ELR (cell line): ENCODE measurements at places on chromosomes 12 and 14.

GRCh38 chr12:131387281-131388163 is 323.4 kb upstream of the SFSWAP start:
- DNase-seq = no peak

DNA sequence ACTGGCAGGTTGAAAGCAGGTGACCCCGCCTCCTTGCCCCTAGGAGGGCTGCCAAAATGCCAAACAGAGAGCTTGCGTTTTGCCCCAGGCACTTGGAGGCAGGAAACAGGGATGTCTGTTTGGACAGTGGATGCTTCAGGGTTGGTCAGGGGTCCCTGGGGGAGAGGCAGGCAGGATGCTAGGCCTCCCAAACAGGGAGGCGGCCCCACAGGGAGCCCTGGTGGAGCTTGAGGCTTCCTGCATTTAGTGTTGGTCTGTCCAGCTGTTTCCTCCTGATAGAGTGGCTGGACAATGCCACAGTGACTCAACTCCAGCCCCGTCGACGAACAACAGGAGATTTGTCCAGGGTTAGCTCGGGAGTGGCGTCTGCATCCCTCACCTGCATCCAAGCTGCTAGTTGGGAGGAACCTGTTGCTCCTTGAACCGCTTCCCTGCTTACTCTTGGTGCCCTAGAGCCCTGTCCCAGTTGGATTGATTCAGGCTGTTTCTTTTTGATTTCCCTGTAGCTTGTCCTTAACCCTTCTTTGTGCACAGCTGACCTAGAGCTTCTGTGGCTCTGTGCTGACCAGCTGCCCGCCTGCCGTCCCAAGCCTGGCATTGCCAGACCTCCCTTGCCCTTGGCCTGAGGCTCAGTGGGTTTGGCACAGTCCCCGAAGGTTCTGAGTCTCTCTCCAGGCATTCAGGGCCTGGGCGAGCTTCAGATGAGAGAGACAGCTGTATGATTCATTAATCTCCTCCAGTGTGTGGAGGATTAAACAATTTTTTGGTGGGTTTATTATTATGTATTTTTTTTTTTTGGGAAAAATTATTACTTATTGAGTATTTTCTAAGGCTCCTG is 45.9 kb downstream of the TSPAN9 start:
- DNase-seq = peak; percentile 92

DNA sequence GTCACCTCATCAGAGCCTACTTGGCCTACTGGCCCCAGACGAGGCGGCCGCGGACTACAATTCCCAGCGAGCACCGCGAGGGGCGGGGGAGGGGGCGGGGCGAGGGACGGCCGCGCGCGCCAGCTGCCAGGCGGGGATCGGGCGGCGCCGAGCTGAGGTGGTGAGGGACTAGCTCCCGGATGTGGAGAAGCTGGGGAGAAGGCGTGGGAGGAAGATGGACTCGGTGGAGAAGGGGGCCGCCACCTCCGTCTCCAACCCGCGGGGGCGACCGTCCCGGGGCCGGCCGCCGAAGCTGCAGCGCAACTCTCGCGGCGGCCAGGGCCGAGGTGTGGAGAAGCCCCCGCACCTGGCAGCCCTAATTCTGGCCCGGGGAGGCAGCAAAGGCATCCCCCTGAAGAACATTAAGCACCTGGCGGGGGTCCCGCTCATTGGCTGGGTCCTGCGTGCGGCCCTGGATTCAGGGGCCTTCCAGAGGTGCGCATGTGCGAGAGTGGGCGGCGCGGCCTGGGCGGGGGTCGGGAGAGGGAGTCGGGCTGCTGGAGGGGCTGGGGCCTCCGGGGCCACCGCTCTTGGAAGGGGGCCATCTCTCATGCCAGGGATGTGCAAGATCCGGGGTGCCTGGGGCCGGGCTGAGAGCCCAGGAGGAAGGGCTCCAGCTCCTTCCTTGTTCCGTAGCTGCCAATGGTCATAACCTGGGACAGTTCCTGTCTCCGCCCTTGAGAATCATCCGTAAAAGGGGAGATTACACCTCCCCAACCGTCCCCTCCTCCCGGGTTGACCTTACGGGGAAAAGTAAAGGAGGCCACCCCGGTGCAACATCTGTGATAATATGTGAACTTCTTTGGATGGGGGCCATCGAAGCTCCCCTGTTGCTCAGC is at the start of gene CMAS:
CMAS (plus strand) TSS at position 129 of the 878 bp plus-strand sequence; CDS start at position 215, 86 bp downstream.
- peak; percentile 85 for DNase-seq

DNA sequence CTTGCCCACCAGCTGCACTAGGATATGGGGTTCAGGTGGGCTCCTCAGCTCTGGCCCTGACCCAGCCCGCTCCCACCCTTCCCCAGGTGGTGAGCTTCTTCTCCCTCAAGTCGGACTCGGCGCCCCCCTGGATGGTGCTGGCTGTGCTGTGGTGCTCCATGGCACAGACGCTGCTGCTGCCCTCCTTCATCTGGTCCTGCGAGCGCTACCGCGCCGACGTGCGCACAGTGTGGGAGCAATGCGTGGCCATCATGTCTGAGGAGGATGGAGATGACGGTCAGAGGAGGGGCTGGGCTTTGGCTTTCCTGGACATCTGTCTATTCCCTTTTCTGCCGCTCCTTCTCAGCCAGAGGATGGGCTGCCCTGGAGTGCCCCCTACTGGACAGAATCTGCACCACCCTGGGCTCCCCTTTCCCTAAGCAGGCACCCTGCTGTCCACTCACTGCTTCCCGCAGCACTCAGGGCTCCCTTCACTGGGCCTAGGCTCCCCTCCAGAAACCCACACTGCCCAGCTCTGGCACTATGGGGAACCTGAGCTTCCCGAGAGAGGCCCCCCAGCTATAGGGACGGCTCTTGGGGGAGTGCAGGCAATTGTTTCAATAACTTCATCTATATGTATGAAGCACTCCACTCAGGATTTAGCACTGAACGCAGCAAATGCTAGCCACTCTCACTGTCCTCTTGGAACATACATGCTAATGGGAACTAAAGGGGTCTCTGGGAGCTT is 2.6 kb upstream of the P3H3 start:
- peak; percentile 88 for DNase-seq

- no peak for DNase-seq
Measured at GRCh38 chr14:62123961-62124360, 361.7 kb downstream of the SNAPC1 start.

- DNase-seq = no peak
Measured at GRCh38 chr14:79705126-79705894, 506.0 kb downstream of the DIO2 start.

DNA sequence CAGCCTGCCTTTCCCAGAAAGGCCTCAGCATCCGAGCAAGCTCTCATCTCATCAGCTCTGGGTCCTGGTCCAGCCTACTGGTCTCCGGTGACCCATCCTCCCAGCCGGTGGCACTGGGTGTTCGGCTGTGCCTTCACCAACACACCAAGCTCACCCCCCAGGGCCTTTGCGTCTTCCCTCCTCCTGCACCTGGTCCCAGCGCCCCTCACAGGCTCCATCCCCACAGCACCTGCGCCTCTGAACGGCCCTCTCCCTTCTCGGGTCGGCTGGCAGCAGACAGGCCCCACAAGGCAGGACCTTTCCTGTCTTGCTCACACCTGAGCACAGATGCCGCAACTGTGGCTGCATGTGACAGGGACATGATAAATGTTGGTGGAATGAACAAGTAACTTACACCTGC is 13.1 kb downstream of the P2RX2 start:
- DNase-seq = no peak

DNA sequence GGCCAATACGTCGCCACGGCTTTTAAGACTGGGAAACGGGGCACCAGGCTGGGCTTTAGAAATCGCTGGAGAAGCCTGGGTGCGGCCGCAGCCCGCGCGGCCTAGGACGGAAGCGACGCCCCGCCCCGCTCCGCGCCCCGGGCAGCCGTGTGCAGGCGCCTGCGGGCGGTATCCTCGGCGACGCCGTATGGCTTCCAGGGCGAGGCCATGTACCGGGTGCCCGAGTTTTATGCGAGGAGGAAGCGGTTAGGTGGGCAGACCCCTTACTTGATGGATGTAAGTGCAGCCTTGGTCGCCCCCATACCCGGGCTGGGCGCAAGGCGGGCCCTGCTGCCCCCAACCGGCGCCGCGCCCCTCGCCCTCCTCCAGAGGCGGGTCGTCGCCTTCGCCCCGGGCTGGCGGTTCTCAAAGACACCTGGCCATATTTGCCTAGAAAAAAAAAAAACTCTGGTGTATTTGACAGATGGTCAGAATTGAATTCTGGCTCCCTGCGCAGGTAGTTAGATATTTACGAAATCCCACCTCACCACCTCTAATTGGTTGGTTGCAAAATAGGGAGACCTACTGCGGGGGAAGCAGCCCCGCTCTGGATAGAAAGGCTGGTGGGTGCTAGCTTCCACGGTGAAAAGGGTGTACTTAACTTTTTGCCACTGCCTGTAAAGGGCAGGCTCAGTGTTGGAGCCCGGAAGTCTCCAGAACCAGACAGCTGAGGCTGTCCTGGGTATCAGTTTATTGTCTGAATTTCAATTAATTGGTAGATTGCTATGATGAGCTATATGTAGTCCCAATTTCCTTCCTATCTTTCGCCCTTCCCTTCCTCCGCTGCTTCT is at the start of gene PPP1R36:
PPP1R36 (plus strand) TSS at position 171 of the 830 bp plus-strand sequence; CDS start at position 208, 37 bp downstream.
- peak; percentile 23 for DNase-seq
